Stimulated activated CD4-positive, alpha-beta T cell treated with anti-CD3 and anti-CD28 coated beads, Interleukin-1b, Interleukin-23, amount 100 ng/mL, for 1 hour (primary cell): ENCODE measurements at places on chromosomes 11 and 22.

- no peak for DNase-seq
Observed at GRCh38 chr22:45709060-45709739, 37.6 kb downstream of the ATXN10 start.

DNA sequence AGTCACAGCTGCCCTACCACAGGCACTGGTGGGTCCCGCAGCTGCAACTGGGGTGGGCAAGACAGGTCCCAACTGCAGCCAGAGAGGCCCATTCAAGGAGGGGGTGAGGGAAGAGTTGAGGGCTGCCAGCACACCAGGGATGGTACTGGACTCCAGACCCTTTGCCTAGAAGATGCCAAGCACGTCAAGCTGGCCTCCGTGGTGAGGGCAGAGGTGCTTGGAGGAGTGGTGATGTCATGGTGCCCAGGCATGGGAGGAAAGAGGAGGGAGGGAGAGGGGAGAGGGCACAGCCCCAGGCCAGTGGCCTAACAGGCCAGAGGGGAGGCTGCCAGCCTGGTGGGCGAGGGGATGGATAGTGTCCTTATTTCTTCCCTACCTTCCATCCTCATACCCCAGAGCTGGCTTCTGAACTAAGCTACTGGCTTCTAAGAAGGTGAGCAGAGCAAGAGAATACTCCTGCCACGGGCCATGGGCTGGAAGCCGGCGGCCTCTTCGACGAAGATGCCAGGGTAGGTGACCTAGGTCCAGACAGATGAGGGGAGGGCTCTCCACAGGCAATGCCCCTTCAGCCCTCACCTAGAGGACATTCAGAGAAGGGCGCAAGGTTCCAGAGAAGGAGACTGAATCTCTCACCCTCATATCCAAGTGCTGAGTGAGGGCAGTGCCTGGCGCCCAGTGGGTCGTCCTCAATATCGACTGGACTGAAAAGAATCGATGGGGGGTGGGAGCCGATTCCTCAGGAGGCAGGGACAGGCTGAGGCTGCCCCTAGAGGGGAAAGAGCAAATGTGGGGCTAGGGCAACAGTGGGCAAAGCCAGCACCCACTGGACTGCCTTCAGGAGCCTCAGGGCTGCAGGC is 1.8 kb downstream of the SYT7 start:
- no peak for DNase-seq

GRCh38 chr11:125171974-125172373 is 7.4 kb downstream of the PKNOX2 start:
- DNase-seq = no peak

- DNase-seq = no peak
Observed at GRCh38 chr11:41309716-41310115, 149.7 kb downstream of the LRRC4C start.

GRCh38 chr11:63844836-63845235 is 5.9 kb downstream of the MARK2 start:
- no peak for DNase-seq

- DNase-seq = no peak
Observed at GRCh38 chr11:130163346-130164220, 4.0 kb downstream of the ST14 start.

DNA sequence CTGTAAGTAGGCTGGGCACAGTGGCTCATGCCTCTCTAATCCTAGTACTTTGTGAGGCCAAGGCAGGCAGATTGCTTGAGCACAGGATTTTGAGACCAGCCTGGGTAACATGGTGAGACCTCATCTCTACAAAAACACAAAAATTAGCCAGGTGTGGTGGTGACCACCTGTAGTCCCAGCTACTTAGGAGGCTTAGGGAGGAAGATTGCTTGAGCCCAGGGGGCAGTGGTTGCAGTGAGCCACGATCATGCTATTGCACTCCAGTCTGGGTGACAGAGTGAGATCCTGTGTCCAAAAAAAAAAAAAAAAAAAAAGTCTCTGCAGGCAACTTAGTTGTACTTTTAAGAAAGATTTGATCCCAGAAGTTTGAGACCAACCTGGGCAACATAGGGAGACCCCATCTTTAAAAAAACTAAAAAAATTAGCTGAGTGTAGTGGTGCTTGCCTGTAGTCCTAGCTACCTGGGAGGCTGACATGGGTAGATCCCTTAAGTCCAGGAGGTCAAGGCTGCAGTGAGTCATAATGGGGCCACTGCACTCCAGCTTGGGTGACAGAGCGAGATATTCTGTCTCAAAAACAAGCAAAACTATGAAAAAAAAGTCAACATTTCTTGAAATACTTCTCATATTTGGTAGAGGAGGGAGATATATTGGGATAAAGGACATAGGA is 10.5 kb downstream of the ATM start:
- no peak for DNase-seq

- DNase-seq = no peak
Observed at GRCh38 chr11:96160732-96161306, 182.2 kb downstream of the MAML2 start.

DNA sequence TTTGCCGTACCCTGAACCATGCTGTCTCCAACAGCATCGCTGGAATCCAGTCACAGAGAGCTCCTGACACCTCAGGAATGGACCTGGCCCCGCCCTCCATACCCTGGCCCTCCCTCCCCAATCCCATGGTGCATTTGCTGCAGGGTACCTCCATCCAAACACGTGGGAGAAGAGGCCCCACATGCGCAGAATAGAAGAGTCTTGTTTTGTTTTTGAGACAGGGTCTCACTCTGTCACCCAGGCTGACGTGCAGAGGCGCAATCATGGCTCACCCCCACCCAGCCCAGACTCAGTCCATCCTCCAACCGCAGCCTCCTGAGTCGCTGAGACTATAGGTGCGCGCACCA is 2.3 kb upstream of the PNPLA2 start:
- DNase-seq = no peak

- DNase-seq = no peak
Observed at GRCh38 chr22:50660306-50660705, 12.3 kb upstream of the SHANK3 start.

DNA sequence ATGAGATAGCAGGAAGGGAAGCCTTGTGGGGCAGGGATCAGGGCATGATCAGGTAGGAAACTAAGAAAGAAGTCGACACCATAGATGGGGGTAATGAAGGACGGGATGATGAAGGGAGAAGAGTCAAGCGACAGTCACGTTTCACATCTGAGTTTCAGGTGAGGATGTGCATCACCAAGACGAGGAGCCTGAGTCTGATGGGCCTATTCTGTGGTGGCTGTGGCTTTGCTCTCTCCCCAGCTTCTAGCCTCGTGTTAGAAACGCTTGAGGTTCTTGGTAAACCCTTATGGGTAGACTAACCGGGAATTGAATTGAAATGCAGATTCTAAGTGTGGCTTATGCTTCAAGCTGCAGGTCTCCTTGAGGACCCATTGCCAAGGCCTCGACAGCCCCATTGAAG is 45.6 kb upstream of the LMO1 start:
- no peak for DNase-seq

DNA sequence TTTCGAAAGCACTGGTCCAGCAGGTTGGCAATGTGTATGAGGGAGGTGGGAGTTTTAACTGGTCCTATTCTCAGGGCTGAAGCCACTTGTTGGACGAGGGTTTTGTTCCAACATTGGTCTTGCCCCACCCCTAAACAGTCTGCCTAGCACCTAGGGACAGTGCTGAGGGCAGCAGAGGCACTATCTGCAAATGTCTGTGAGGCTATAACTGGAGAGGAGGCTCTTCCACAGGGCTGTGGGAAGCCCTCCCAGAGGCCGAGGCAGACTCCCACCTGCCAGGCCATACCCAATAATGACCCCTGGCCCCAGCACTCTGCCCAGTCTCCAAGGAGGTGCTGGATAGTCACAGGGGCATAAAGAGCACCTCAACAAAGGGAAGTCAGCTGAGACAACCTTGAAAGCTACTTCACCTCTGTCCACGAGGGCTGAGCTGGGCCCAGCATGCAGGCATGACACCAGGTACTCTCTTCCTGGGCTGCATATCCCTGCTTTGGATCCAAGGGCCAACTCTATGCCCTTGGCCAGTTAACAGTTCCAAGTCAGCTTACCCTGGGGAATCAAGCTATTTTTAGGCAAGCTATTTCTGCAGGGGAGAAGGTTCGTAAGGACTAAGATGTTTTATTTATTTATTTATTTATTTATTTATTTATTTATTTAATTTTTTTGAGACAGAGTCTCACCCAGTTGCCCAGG is 40.2 kb upstream of the SLC25A1 start:
- DNase-seq = no peak

DNA sequence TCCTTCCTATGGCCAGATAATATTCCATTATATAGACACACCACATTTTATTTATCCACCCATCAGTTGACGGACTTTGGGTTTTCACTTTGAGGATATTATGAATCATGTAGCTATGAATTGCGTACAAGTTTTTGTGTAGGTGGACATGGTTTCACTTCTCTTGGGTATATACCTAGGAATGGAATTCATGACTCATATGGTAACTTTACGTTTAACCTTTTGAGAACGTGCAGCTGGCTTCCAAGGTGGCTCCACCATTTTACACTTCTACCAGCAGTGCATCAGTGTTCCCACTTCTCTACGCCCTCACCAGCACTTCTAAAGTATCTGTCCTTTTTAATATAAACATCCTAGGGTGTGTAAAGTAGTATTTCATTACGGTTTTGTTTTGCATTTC is 112.0 kb downstream of the PLEKHA7 start:
- DNase-seq = no peak

DNA sequence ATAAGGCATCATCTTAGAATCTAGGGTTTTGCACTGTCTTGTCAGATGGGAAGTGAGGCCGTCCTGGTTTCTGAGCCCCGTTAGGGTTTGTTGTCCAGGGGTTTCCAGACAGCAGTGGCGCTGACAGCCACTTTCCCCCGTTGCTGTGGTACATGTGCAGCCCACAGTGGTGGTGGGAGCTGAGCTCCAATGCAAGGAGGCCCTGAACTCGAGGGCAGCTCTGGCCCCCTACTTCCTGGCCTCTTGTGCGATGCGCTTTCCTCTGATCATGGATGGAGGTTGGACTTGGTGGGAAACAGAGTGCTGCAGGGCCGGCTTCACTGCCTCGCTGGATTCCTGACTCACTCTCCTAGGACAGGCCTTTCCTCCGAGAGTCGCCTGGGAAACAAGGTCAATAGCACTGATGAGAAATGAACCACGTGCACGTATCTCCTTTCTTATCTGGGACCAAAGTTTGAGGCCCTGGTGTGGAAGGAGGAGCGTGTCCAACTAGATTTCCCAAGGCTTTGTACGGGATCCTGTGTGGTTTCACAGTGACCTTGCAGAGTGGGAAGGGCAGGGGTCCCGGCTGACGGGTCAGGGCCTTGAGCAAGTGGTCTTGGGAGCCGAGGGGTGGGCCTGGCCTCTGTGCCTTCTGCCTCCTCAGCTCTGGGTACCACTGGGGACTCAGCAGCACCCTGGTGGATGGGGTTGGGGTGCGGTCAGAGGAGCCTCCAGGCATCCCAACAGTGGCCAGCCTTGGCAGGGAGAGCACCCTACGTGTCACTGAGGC is 3.7 kb downstream of the PHRF1 start:
- DNase-seq = no peak

GRCh38 chr11:2569321-2569721 is 124.5 kb downstream of the KCNQ1 start:
- no peak for DNase-seq

DNA sequence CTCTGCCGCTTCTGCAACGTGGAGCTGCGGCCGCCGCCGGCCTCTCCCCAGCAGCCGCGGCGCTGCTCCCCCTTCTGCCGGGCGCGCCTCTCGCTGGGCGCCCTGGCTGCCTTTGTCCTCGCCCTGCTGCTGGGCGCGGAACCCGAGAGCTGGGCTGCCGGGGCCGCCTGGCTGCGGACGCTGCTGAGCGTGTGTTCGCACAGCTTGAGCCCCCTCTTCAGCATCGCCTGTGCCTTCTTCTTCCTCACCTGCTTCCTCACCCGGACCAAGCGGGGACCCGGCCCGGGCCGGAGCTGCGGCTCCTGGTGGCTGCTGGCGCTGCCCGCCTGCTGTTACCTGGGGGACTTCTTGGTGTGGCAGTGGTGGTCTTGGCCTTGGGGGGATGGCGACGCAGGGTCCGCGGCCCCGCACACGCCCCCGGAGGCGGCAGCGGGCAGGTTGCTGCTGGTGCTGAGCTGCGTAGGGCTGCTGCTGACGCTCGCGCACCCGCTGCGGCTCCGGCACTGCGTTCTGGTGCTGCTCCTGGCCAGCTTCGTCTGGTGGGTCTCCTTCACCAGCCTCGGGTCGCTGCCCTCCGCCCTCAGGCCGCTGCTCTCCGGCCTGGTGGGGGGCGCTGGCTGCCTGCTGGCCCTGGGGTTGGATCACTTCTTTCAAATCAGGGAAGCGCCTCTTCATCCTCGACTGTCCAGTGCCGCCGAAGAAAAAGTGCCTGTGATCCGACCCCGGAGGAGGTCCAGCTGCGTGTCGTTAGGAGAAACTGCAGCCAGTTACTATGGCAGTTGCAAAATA is 816 bp downstream of the PDE3B start:
- DNase-seq = no peak

DNA sequence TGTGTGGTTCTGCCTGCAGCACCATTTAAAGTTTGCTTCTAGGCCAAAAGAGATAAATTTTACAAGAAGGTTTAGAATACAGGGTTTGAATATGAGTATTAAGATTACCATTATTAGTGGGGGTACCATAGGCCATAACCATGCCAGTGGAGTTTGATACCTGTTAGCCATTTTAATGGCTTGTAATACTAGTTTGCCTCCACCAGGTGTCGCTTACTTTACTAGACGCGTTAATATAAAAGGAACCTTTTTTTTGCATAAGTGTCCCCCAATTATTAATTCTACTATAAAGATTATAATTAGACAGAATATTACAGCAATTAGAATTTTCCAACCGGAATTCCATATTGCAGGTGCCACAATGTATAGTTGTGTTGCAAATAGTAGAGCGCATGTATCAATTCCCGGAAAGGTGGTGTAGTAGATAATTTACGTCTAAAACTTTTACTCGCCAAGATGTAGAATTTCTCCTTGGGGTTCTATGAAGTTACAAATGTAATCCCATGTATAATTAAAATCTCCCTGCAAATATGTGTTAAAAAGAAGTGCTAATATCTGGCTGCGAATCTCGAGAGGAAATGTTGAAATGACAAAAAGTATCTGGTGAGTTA is 16.1 kb downstream of the MS4A6E start:
- DNase-seq = no peak

GRCh38 chr22:39839917-39840510 is 53.5 kb downstream of the ENTHD1 start:
- DNase-seq = no peak

GRCh38 chr11:121254756-121255155 is 37.8 kb upstream of the SC5D start:
- no peak for DNase-seq

DNA sequence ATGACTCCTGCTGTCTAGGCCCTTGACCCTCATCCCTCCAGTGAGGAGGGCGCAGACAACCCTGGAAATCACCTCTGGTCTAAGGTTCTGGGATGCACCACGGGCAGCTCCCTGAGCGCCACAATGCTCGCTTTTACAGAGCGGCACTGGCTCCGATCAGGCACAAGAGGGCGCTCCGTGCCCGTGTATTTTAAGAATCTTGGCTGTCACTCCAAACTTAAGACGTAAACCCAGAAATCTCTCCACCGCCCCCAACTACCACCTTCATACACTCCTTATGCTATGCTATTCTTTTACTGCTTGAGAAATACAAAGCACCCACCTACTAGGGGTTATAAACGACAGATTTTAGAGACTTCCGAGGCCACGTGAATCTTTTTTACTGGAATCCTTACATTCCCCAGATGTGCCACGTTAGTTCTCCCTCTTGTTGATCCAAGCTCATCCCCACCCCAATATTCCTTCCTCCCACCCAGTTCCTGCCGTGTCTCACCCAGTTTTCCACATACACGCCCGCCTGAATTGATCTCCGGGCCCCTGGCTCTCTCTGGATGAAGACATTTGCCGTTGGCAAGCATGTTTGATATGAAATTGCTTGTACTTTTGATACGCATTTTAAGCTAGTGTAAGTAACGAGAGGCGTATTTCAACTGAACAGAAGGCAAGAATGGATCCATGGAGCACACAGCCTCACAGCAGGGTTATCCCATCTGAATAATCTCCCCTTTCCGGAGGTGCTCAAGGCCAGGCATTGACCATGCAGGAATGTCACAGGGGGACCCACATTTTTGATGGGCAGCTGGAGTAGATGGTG is 453.5 kb downstream of the OPCML start:
- DNase-seq = no peak
